GM12864 (cell line): ENCODE measurements at places on chromosomes 4 and X.
A peak's percentile ranks its signal among the peaks of the same experiment; 100 is the strongest.

DNA sequence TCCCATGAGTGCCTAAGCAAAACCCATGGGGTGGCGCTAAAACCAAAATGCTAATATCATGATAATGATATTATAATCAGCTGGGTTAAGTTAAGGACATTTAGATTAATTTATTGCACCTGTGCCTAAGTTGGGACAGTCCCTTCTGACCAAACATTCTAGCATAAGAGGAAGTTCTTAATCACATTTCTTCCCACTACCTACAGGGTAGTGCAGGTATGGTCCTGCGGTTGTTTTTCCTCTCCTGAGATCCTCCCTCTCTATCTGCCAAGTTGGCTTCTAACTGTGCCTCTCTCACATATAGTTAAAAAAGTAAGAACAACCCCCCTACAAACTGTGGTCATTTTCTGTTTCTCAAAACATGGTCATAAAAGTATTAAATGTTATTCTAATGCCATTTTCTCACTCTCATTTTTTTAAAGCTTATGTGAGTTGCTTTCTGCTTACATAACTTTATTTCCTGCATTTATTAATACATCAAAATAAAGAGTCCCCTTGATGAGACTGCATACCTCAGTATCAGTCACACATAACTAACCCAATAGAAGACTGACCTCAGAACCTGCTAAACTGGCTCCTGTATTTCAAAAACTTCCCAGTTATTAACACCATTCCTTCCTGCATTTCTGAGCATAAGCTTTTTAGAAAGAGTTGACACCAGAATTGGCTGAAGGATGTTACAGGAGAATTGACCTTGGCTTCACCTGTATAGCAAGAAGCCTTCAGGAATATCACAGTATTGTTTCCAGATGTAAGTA lies 1332.5 kb downstream of the FSTL5 start:
- no peak for DNase-seq

DNA sequence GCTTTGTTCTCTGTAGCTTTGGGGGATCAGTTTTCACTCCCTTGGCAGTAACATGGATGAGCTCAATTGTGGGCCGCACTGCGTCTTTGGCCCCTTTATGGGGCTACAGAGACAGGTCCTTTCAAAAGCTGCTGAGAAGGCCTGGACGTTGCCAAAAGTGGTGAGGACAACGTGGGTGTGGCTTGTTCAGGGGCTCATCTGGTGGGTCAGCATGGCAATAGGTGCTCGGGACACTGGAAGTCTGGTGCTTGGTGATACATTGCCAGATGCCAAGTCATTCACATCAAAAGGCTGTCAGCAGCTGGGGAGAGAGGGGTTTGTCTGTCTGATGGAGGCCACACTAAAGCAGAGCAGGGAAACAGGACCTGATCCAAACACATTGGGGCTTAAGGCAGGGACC lies 149.8 kb upstream of the EOLA2 start:
- no peak for DNase-seq

- no peak for DNase-seq
These were observed 25.4 kb upstream of the PPP1R2C start for GRCh38 chrX:42803320-42803719.

- no peak for DNase-seq
These were observed 27.5 kb downstream of the SULT1E1 start for GRCh38 chr4:69832326-69833030.

DNA sequence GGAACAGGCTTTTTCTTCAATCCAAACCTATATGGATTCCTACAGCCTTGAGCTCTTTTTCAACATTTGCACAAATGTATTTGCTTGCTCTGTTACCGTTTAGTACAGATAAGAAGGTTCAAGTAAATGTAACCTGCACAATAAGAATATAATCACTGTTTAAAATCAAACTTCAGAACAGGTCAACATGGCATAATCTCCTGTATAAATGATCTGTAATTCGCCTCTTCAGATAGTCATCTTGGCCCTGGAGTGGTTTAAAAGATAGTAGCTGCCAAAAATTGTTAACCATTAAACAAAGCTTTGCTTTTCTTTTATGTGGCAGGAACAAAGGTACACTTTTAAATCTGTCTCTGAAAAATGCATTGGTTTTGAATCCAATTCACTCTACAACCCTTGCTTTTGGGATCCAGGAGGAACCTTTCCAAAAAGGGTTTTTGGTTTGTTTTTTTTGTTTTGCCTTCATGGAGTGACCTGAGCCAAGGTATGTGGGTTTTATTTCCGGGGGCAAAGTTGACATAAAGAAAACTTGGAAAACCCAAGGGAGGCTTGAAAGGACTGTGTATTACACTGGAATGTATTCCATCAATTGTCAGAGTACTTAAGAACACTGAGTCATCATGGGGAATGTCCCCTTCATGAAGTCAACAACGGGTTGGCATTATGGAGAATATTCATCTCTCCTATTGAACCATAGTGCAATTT lies 210.4 kb upstream of the HCCS start:
- no peak for DNase-seq

DNA sequence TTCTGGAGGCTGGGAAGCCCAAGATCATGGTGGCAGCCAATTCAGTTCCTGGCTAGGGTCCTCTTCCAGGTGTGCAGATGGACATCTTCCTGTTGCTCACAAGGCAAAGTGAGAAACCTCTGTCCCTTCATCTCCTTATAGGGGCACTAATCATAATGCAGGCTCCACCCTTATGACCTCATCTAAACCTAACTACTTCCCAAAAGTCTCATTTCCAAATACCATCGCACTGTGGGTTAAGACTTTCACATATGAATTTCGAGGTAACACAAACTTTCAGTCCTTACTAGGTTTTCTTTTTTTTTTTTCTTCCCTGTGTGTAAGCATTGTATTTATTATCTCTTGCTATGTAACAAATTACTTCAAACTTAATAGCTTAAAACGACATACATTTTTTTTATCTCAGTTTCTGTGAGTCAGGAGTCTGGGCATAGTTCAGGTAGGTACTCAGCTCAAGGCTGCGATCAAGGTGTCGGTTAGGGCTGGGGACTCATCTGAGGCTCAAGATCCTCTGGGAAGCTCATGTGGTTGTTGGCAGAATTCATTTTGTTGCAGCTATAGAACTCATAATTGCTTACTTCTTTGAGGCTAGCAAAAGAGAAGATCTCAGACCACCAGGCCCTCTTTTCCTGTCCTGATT lies 204.7 kb upstream of the STK26 start:
- no peak for DNase-seq

GRCh38 chrX:153635788-153636668 lies 11.0 kb upstream of the DUSP9 start:
- DNase-seq, result no peak

GRCh38 chrX:104566681-104567501 lies 892 bp downstream of the IL1RAPL2 start:
- DNase-seq, result no peak

DNA sequence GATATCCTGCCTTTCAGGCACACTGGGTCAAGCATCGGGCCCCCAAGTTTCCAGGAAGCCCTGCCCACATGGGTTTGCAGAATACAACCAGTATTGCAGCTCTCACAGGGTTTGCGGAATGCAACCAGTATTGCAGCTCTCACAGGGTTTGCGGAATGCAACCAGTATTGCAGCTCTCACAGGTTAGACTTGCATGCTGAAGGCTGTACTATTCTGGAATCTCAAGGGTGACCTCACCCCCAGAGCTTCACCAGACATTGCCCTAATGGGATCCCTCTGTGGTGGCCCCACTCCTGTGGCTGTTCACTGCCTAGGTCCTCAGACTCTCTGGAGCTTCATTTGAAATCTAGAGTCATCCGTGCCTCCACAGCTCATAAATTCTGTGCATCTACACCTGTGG lies 640.7 kb upstream of the ATOH1 start:
- DNase-seq, result no peak

- peak; percentile 18 for DNase-seq
These were observed 50.4 kb downstream of the MGARP start for GRCh38 chr4:139229534-139230039.

DNA sequence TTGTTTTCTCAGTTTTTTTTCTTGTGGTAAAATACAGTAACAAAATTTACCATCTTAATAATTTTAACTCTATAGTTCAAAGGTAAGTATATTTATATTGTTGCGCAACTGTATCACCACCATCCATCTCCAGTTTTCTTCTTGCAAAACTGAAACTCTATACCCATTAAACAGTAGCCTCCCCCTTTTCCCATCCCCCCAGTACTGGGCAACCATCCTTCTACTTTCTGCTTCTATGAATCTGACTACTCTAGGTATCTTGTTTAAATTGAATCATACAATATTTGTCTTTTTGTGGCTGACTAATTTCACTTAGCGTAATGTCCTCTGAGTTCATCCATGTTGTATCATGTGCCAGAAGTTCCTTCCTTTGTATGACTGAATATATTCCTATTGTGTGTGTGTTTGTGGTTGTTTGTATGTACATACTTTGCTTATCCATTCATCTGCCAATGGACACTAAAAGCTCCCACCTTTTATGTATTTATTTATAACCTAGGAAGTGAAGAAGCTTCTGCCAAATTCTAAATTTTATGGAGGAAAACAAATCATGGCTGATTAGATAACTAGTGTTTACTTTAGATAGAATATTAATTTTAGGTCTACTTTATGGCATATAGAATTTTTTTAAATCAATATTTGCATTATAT lies 10.0 kb downstream of the ABHD18 start:
- DNase-seq, result no peak

DNA sequence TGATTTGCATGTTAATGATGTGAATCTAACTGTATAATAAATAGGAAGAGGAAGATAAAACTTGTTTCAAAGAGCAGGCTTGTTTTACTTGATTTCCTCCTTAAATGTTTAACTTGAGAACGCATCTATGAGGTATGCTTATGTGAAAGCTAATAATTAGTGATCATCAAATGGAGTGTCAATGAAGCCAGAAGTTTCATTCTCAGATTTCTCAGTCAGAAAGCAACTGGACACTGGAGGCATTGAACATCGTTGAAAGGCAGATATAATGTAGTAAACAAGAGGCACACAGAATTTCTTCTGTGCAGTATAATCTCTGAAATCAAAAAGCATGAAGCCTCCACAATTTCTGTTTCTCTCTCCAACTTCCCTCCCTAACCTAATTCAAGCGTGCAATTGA lies 672.9 kb downstream of the ADGRL3 start:
- DNase-seq, result no peak

GRCh38 chr4:61877893-61878292 lies 677.8 kb downstream of the ADGRL3 start:
- DNase-seq, result no peak

GRCh38 chrX:38048886-38049285 lies 42.5 kb downstream of the SYTL5 start:
- DNase-seq, result no peak

DNA sequence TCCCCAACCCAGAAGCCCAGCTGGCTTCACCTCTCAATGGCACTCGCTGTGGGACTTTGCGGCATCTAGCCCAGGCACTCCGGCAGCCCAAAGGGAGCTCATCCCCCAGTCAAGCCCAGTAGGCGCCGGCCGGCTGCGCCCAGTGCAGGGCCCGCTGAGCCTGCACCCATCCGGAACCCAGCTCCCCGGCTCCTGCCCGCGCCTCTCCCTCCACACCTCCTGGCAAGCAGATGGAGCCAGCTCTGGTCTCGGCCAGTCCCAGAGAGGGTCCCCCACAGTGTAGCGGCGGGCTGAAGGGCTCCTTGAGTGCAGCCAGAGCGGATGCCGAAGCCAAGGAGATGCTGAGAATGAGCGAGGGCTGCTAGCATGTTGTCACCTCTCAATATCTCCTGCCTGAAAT lies 116.8 kb upstream of the UGT8 start:
- no peak for DNase-seq

GRCh38 chr4:140052050-140052449 lies 101.9 kb downstream of the MAML3 start:
- no peak for DNase-seq

DNA sequence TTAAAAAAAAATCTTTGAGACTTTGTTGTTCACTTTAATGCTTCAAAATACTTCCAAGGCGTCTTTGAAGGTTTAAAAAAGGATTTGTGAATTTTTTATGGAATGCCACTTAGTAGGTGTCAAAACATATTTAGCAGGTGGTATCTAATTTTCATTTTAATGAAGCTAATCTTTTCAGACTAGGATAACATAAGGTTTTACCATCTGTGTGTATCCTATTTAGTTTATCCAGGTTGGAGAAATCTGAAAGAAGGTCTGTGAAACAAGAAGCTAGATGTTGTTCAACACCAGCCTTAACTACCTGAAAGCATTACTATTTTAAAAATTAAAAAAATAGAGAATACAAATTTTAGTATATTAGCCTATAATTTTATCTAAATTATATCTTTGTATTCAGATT lies 193.4 kb downstream of the GRID2 start:
- DNase-seq, result no peak

GRCh38 chr4:142351958-142352357 lies 494.1 kb downstream of the INPP4B start:
- DNase-seq, result no peak

DNA sequence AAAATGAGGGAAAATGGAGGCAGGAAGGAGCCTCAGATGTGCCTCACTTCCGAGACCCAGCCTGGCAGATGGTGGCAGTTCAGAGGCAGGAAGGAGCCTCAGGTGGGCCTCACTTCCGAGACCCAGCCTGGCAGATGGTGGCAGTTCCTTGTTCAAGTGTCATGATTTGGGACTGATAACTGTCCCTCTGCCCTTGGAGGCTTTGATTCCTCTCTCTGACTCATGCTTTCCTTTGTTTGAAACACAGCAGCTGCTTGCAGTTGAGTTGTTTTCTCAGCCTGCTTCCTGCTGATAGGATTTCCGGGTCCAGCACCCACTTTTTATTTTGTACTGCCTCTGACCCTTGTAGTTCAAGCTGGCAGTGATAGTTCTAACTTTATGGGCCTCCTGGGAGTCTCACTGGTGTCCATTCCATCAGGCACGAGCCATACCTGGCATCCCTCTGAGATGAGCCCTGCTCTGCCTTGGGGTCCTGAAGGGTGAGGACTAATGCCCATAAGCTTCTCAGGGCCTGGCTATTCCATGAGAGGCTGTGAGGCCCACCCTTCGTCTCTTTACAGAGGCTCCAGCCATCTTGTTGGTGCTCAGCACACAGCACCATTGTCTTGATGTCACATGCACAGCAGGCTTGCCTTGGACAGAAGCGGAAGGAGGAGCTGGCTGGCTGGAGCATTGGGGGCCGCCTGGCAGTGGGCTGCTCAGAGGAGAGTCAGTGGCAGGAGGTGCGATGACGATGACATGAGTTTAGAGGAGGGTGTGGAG lies 13.0 kb downstream of the RGS12 start:
- no peak for DNase-seq

GRCh38 chr4:151599863-151600262 lies 160.9 kb downstream of the GATB start:
- no peak for DNase-seq

DNA sequence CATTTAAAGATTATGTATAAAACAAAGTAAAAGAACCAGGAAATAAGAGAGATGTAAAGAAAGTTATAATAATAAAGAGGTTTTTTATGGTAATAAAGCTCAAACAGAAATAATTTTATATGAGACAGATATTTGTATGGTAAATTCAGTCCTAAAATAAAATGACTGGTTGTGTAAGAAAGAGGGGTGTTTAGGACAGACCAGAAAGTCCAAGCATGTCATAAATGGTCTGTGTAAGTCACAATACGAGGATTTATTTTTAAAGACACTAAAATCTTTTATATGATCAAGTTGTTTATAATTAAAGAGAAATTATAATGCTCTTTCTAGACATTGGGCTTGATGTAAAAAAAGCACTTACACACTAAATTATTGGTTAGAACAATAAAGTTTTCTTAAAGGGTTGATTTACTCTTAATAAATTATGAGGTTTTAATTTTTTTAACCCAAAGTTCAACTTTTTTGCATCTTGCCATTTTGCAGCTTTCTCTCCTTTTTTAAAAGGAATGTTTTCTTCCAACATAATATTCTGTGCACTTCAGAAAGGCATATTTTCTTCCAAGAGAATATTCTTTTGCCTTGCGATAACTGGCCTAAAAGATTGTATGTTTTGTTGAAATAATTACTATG lies 61.9 kb upstream of the TCEAL2 start:
- no peak for DNase-seq

GRCh38 chr4:10747186-10747585 lies 62.6 kb upstream of the CLNK start:
- DNase-seq, result peak; percentile 58
